Upper lobe of right lung (tissue), 1 donor: ENCODE measurements at places on chromosomes 6 and 20. TPM values are rescaled to one million over a fixed set of nuclear protein-coding genes. Genes with fewer than 3 reads are reported as not detected.

GATA5 gene
- total RNA-seq = 2.5 TPM

THBS2 gene
- 23.7 TPM for total RNA-seq

DNA sequence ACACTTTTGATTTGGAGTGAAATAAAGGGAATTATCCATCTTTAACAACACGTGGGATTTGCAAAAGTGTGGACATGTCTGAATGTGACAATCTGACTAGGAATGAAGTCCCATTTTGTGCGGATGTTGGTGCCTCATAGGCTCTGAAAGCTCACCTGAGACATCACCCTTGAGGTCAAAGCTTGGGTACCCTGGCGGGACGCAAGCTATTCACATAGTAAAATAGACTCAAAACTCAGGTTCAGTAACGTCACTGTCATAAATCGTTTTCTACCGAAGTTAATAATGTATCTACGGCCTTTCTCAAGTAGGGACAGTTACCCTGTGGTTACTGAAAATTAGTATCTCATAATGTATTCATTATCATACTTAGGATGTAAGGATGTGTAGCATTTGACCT lies 61.8 kb downstream of the AKAP12 start:
- no peak for DNase-seq

HSPA1L gene
- total RNA-seq = 2.0 TPM

CRISP3 gene
- not detected for total RNA-seq

TRIM31 gene
- total RNA-seq = 0.35 TPM

NRSN1 gene
- not detected for total RNA-seq

DNA sequence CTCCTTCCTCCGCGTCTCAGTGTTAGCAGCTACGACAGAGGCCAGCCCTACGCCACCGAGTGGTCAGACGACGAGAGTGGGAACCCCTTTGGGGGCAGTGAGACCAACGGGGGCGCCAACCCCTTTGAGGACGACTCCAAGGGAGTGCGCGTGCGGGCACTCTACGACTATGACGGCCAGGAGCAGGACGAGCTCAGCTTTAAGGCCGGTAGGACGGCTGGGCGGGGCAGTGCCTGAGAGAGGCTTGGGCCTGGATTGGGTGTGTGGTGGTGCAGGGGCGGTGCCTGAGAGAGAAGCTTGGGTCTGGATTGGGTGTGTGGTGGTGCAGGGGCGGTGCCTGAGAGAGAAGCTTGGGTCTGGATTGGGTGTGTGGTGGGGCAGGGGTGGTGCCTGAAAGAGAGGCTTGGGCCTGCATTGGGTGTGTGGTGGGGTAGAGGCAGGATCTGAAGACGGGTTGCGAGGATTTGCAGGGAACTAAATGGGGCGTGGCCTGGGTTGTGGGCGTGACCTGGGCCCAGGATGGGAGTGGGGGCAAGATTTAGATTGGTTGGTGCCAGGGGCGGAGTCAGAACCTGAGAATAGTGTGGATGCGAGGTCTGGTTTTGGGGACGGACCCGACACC lies 24.4 kb downstream of the SPDEF start:
- no peak for DNase-seq

CTCFL gene
- total RNA-seq = not detected

CGA gene
- total RNA-seq = not detected

GRCh38 chr6:151340219-151340978 lies 51.0 kb downstream of the ZBTB2 start:
- no peak for DNase-seq

NELFE gene
- total RNA-seq = 43.9 TPM

DNA sequence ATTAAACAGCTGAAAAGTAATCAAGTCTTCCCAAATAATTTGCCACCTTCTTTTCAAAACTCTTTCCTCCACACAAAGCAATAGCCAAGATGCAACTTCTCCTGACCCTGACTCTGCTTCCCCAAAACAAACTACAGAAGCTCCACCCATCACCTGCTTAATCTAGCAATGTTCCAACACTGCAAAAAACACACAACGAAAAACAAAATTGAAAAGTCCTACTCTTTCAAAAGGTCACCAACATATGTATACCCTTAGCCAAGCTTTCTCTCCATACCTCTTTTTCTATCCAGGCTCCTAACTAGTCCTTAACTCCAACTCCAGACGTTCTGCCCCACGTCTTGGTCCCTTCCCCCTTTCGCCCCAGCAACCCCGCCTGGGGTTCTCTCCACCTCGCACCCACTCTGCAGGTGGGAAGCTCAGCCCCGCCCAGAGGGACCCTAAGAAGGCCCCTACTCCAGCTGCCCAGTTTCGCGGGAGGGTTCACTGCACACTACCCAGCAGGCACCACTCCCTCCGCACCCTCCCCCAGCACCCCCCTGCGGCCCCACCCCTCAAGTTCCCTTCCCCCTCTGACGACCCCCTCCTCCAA lies 717 bp downstream of the CSNK2A1 start:
- DNase-seq = peak; percentile 71

GRCh38 chr20:23225407-23226060 lies 125.1 kb upstream of the NXT1 start:
- DNase-seq = no peak

MATN4 gene
- 0.29 TPM for total RNA-seq

SERPINB6 gene
- total RNA-seq = 157 TPM

SMPDL3A gene
- total RNA-seq = 19.6 TPM

HDGFL1 gene
- not detected for total RNA-seq

GRCh38 chr6:167839755-167840154 lies 13.0 kb downstream of the AFDN start:
- DNase-seq = no peak

- DNase-seq = no peak
These were observed 70.3 kb downstream of the SESN1 start for GRCh38 chr6:109024368-109024767.

- DNase-seq = no peak
These were observed 78.4 kb upstream of the FBXL4 start for GRCh38 chr6:99026135-99026534.

GRCh38 chr6:35922139-35922554 lies 1.2 kb upstream of the SRPK1 start:
- DNase-seq = no peak

FRMD1 gene
- 0.09 TPM for total RNA-seq
